Activated CD8-positive, alpha-beta memory T cell treated with anti-CD3 and anti-CD28 coated beads for 48 hours (primary cell): ENCODE measurements at places on chromosomes 11 and 22.

DNA sequence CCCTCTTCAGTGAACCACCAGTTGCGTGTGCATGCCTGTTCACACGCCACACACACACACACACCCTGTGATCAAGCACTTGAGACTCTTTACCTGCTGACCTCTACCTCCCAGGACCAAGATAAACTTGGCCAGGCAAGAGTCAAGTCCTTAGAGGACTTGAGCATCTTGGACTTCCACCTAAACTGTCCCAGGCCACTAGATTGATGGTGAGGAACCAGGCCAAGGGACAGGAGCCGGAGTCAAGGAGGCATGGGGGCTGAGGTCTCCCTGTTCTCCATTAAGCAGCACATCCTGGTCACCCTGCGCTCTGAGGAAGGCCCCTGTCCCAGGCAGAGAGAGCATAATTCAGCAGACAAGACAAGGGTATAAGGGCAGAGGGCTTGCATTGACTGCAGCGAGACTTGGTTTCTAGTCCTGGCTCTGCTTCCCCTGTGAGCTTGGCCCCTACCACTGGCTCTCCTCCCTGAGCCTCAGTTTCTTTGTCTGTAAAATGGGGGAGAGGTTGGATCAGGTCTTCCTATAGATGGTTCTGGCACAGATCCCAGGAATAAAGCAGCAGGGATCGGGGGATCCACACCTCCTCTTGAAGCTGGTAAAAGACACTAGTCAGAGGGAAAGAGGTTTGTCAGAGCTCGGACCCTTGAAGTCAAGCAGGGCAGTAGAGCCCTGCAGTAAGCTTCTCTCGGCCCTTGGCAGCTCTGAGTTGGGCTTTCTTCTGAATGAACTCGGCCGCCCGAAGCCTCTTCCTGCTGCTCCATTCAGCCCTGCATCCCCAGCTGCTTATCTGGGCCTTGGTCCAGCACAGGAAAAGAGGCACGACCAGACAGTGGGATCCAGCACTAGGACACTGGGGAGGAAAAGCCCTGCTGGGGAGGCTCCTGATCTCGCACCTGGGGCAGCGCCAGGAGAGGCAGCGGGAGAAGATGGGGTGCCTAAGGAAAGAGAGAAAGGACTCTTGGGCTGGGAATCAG, 2.0 kb downstream of the CREB3L1 start:
- no peak for DNase-seq

- DNase-seq = no peak
These were observed 16.2 kb upstream of the ME3 start for GRCh38 chr11:86688398-86689179.

- no peak for DNase-seq
These were observed 597.4 kb downstream of the LUZP2 start for GRCh38 chr11:25094085-25094802.

DNA sequence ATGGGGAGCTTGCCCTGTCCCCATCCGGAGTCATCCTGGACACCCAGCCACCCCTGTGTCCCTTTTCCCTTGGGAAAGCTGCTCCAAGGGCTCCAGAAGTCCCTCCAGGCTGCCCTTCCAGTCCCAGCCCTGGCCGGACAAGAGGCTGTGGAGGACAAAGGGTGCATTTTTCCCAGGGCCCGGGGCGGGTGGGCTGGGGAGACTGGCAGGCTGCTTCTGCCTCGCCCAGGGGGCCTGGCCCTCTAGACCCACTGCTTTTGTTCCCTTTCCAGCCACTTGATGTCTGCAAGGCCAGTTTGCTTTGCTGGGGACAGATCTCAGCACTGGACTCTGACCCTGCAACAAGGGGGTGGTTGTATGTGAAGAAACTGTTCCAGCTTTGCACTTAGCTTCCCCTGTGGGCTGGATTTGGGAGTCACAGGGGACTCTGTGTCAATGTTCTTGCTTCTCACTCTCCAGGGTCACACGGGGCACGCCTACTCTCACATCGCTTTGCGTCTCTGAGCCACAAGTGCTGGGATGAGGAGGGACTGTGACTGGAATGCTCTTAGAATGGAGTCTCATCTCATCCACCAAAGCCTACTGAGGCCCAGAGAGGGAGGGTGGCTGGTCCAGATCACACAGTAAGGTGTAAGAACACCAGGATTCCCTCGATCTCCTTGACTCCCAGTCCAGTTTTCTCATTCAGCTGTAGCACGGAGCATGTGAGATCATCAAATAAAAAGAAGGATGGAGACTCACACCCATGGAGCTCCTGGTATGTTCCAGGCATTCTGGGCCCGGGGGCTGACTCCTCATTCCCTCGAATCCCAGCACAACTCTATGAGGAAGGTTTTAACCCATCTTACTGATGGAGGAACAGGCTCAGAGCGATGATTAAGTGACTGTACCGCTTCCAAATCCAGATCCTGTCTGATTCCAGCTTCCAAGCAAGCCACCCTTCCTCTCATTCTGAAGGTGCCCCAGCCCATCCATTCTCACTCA, 59.9 kb downstream of the FBXO7 start:
- DNase-seq = no peak

DNA sequence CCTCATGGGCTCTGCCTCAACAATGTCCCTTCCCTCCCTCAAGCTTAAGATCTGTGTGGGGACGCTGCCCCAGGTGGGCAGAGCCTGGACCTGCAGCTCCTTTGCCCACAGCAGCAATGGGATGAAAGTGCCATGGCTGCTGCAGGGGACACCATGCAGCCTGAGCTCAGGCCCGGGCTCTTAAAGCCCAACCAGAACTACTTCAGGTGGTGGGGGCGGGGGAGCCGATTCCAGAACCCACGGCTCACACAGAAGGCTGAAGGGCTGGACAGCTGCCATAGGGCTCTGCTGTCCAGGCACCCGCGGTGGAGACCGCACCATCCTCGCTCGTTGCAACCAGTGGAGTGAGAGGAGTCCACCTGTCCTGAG, 12.5 kb downstream of the CHID1 start:
- no peak for DNase-seq

DNA sequence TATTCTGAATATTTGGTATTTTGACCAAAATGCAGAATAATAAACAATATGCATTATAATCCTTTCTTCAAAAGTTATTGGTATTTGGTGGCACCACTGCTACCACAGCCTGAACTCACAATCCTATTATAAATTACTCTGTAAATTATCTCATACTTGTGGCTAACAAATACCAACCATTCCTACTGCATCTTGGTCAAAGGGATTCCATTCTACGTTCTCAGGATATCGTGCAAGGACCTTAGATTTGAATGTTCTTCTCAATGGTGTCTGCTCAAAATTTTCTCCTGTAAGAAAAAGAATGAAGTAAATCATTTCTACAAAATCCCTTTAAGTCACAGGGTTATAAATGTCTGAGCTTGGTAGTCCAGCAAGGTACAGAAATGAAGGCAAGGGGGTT, 58.7 kb downstream of the DENND5A start:
- DNase-seq = no peak
